M059J (cell line): ENCODE measurements at places on chromosomes 16 and 17. TPM values are rescaled to one million over a fixed set of nuclear protein-coding genes. Genes with fewer than 3 reads are reported as not detected.

Gene HSD11B2
- total RNA-seq = 0.25 and 0.30 TPM in 2 replicates

- peak; percentile 42 for DNase-seq
These were observed 1.7 kb downstream of the KSR1 start for GRCh38 chr17:27457731-27458523.

GRCh38 chr16:57775661-57776469 lies 26.4 kb downstream of the KIFC3 start:
- DNase-seq = no peak

DNA sequence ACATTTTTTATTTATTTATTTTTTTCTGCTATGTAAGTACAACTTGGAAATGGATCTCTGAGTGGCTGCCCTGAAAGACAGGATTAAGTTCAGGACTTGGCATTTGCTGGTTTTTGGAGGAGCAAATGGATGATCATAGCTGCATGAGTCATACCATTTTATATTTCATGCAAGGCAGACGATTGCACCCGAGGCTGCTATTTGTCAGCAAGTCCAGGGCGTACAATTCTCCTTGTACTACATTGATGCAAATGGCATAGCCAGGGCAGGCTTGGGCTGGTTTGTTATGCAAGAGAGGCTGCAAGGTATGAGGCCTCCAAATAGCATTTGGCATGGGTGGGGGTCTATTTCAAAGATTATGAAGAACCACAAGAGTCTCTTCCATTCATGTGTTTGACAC lies 81.2 kb upstream of the CACNG3 start:
- no peak for DNase-seq

DNA sequence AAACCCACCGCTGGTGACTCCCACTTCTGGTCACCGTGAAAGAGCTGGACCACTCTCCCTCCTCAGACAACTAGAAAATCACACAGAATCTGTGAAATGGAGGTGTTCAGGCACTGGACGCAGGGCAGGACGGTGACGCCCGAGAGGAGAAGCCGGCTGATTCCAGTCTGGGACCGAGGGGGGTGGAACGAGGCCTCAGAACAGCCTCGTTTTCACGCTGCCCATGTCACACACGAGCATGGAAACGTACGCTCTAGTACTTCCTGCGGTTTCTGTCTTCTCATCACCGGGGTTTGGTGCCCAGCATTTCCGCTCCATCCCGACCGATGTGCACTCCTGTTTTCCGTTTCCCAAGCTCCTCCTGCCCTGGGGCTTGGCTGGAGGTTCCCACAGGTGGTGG lies 101.8 kb upstream of the METRNL start:
- no peak for DNase-seq

DNA sequence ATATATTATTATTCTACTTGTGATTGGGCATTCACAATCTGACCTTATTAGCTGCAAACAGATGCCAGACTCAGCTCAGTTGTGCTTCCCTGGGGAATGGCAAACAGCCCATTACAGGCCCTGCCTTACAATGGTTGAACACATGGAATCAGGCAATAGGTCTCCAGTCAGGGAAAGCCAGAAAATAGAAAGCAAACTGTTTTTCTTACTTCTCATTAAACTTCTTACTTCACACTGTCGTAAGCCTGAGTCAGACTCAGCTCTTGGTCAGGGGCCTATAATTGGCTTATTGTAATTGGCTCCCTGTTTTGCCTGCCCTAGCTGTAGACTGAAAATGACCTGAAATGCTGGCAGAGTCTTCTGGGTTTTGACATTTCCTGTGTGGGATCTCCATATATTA lies 77.0 kb upstream of the CA10 start:
- no peak for DNase-seq
